DMS79 (cell line): ENCODE measurements at places on chromosomes 1 and 21.

- no peak for DNase-seq
These were observed 56.4 kb downstream of the ADAMTS1 start for GRCh38 chr21:26788790-26789189.

- DNase-seq = no peak
These were observed 23.7 kb upstream of the TMEM54 start for GRCh38 chr1:32924881-32925344.

- no peak for DNase-seq
These were observed 76.5 kb upstream of the CTTNBP2NL start for GRCh38 chr1:112319371-112320040.

DNA sequence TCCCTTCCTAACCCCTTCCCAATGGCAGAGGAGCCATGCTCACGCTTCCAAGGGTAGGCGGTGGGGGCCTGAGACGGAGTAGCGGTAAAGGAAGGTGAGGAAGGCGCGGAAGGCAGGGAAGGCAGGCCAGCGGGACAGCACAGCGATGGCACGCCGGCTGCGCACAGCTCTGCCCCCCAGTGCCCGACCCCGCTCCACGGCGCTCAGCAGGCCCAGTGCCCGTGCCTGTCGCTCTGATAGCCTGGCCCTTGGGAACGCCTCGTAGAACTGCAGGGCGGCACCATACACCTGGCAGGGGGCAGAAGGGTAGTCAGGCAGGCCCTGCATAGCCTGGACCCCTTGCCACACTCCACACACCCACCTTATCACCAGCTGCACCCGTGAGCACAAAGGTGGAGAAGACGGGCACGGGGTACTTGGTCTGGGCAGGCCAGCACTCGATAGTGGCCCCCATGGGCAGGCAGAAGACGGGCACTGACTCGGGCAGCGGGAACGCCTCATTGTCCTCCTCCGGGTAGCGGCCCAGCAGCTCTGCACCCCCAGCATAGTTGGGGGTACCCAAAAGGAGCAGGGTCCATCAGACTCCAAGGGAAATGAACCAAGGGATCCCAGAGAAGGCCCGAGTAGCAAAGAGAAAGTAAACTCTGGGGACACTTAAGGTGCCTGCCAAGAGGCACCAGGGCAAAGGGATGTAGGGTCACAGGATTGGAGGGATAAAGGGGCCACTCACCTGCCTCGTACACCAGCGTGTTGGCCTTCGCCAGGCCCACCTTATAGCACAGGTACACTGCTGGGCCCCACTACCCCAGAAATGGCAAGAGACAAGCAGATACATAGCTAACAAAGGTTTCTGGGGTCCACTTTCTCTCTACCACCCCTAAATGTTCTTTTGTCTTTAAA, 4.4 kb downstream of the DENND4B start:
- DNase-seq = no peak

GRCh38 chr1:61419657-61420056, 305.3 kb downstream of the TM2D1 start:
- DNase-seq = no peak

DNA sequence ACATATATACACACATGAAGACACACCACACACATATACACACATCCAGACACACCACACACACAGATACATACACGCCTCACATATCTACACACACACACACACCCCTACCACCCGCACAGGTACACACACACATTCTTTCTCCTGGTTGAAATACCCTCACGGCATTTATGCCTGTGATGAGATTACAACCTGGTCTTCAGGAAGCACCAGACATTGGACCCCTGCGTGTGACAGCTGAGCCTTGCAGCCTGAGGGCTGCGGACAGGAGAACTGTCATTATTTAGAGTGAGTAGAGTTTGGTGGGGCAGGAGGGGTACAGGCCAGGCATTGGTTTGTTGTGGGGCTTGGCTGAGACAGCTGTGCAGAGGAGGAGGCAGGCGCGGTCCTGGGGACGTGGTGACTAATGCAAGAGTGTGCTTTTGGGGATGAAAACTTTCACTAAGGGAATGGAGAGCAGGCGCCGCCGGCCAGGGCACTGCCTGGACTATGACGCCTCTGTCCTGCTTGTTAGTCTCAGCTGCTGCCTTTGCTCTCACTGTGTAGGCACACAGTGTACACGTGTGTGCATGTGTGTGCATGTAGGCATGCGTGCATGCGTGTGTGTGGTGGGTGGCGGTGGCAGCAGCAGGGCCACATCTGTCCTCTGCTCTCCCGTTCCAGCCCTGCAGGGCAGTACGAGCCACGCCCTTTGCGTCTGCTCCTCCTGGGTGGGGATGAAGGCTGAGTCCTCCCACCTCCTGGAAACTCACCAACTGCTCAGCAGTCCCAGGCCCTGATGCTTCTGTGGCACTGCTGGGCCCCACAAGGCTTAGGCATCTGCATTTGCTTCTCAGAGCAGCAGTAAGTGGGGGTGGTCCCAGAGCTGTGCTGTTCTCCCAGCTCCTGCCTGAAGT, 57.6 kb downstream of the SPSB1 start:
- DNase-seq = no peak

DNA sequence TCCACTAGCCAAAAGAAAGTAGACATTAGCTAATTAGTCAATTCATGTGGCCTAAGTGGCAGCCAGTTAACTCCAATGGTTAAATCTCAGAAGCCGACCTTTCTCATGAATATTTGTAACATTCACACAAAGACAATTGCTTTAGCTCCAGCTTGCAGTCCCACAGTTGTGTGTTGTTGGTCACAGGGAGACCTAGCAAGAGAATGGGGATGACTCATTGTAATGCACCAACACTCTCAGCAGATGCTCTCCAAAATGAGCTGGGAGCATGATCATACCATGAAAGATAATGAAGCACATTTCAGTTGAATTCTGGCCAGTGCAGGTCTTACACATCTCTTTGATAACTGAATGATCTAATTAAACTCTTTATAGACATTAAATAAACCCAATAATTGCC, 160.4 kb downstream of the HLX start:
- DNase-seq = no peak

GRCh38 chr1:37233606-37234005, 199.3 kb upstream of the GRIK3 start:
- DNase-seq = no peak

DNA sequence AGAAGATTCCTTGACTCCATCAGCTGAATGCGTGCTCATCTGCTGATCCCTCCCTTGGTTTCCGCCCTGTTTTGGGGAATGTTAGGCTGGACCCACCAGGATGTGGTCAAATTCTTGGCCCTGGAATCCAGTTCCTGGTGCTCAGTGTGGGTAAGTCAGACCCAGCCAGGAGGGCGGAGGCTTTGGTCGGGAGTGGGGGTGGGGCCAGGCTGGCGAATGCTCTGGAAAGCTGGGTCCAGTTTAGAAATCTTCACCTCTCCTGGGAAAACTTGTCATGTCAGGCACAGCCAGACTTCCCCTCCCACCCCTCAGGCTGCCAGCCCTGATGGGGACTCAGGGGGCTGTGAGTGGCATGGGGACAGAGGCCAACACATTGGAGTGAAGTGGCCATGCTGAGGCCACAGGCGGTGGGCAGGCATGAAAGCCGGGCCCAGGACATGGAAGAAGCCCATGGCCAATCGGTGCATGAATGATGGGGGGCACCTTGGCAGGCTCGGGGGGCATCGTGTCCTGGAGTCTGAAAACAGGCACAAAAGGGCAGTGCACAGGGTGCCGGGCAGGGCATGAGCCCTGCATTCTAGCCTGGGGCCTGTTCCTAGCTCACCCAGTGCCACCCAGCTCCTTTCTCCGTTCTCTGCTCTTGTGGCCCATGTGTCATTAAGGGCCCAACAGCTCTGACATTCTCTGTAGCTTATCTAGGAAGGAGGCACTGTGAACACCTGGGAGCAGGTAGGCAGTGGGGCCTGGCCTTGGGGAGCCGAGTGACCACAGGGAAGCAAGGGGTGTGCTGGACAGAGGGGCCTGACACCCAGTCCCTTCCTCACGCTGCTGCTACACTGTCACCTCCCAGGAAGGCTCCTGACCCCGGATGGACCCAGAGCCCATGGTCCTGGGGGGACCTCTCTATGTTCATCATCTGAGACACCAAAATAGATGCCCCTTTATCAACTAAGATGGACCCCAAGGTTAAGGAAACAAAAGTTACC, 14.6 kb upstream of the PADI1 start:
- DNase-seq = no peak
